ENCODE measurements at places on chromosomes 5 and 9.

- DNase-seq: no peak
Measured at GRCh38 chr9:131050831-131051230, 41.9 kb downstream of the LAMC3 start.

DNA sequence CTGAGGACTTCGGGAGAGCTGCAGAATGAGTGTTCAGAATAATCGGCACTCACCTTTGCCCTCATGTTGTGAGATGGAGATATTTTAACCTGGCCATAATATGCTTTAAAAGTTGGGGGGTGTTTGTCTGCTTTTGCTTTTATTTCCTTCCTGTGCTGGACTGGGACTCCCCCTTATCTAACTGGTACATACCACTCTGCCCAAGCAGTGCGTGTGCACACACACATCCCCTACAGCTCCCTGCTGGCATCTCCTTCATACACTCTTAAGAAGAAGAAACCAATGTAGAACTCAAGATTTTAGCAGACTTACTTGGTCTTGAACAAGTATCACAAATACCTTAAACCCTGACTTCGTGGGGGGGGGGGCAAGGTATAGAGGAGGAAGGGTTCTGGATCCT, 146.2 kb upstream of the DMRT1 start:
- DNase-seq: no peak

DNA sequence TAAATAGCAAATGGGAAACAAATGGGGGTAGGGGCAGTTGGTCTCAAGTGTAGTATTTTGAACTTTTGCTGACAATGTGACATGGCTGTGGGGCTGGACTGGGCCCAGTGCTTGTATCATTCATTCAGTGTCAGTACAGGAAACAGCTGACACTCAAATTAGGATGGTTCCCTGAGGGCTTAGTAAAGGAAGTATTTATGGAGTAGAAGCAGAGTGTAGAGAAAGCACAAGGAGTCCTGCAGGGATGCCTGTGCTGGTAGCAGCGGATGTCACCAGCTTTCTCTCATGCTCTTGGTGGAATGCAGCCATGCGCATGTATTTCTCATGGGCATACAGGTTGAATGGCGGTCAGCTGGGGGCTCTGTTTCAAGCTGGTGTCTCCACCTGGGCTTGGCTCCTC, 72.9 kb upstream of the SLC44A1 start:
- no peak for DNase-seq

- DNase-seq: no peak
Measured at GRCh38 chr5:178108966-178109365, 4.4 kb upstream of the N4BP3 start.

GRCh38 chr5:157648275-157648990, 3.8 kb downstream of the SOX30 start:
- no peak for DNase-seq
